IMR-90 (cell line): ENCODE measurements at places on chromosomes 13 and 19.

- DNase-seq: no peak
These were observed 1736.7 kb upstream of the PRR20A start for GRCh38 chr13:55403887-55404487.

- no peak for DNase-seq
These were observed 211.7 kb downstream of the DCT start for GRCh38 chr13:94267581-94268366.

DNA sequence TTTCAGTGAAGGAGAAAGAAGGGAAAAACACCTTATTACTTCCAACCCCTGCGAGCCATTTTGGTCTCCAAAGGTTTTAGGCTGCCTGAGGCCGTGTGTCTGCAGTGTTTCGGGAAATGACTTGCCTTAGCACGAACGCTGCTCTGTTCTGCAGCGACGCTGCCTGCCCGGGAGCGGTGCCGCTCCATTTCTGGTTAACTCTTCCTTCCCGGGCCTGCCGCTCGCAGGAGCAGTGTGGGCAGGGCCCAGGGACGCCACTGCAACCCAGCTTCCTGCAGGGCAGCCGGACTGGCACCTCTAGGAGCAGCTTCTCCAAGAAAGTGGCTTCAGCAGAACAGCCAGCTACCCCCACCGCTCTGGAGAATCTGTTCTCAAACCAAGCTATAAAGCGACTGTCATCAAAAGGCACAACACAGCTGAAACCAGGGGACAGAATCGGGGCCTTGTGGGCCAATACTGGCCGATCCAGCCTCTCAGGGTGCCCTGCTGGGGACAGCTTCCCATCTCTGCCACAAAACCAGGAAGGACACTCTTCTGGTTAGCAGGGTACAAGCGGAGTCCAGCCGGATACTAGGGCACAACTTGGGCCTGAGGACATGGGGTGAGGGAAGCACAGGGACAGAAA, 72.2 kb downstream of the KCTD15 start:
- DNase-seq: no peak

DNA sequence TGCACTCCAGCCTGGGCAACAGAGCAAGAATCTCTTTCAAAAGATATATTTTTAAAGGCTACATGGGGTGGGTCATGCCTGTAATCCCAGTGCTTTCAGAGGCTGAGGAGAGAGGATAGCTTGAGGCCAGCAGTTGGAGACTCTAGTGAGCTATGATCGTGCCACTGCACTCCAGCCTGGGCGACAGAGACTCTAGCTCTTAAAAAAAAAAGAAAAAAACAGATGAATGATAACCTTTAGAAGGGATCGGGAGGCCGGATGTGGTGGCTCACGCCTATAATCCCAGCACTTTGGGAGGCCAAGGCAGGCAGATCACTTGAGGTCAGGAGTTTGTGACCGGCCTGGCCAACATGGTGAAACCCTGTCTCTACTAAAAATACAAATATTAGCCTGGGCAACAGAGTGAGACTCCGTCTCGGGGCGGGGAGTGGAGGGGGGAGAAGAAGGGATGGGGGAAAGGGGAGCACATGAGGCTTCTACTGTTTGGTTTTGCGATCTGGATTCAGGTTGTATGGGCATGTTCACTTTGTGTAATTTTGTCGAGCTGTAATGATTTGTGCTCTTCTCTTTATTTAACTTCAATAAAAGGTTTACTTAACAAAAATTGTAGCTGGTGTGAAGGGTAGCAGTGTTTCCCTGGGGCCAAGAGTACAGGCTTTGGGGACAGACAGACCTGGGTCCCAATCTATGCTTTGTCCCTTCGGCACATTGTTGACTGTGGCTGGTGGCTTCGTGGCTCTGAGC, 1.1 kb upstream of the PSMC4 start:
- DNase-seq: no peak

- DNase-seq: peak; percentile 32
These were observed 47.8 kb downstream of the UBL3 start for GRCh38 chr13:29802621-29803020.

- DNase-seq: no peak
These were observed 169.8 kb downstream of the ATP8A2 start for GRCh38 chr13:25541434-25542123.

- DNase-seq: no peak
These were observed 383.4 kb downstream of the IRS2 start for GRCh38 chr13:109403012-109403421.

- DNase-seq: no peak
These were observed 31.7 kb downstream of the RASA3 start for GRCh38 chr13:114100446-114101357.

DNA sequence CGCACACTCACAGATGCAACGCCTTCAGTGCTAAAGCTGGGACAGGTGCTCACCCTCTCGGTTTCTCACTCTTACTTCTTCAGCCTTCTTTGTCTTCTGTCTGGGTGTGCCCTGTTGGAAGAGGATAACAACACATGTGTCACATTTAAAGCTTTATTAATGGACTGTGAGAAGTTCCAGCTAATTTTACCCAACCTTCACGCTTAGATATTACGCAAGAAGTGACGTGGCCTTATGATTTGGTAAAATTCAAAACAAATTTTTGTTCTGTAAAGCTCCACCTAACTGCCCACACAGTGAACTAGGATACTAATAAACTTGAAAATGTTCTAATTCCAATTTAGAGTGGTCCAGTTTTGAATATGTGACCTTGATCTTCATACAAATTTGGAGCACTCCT, 66.7 kb upstream of the LRCH1 start:
- DNase-seq: no peak

DNA sequence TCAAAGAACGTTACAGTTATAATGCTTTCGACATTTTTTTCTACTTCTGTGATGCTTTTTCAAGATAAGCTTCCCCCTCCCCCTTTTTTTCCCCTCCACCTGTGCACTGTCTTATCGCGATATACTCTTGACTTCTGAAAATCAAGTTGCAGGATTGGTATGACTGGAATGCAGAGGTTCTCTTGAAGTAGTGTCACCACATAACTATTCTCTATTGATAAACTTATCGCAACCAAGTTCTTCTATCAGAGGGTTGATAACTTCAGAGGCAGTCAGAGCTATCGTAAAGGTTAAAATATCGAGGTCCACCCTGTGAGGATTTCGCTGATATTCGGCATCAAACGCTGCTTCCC, 820 bp downstream of the EID2 start:
- DNase-seq: peak; percentile 54

DNA sequence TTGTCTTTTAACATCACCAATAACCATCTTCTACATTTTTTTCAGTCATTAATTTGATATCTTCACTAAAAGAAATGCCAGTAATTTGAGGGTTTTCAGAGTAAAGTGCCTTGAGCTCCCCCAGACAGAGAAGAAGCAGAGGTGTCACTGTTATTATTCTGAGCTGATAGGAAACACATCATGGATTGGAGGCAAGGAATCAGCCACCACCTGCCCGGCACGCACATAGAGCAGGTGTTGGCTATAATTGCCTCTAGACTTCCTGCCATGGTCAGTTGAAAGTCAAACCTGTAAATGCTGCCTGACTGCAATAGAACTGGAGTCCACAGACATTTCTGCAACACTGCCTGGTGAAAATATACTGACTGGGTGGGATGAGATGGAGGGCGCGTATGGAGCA, 776.6 kb downstream of the UQCRFS1 start:
- DNase-seq: no peak

- no peak for DNase-seq
These were observed 1.0 kb downstream of the SPPL2B start for GRCh38 chr19:2329501-2329916.

DNA sequence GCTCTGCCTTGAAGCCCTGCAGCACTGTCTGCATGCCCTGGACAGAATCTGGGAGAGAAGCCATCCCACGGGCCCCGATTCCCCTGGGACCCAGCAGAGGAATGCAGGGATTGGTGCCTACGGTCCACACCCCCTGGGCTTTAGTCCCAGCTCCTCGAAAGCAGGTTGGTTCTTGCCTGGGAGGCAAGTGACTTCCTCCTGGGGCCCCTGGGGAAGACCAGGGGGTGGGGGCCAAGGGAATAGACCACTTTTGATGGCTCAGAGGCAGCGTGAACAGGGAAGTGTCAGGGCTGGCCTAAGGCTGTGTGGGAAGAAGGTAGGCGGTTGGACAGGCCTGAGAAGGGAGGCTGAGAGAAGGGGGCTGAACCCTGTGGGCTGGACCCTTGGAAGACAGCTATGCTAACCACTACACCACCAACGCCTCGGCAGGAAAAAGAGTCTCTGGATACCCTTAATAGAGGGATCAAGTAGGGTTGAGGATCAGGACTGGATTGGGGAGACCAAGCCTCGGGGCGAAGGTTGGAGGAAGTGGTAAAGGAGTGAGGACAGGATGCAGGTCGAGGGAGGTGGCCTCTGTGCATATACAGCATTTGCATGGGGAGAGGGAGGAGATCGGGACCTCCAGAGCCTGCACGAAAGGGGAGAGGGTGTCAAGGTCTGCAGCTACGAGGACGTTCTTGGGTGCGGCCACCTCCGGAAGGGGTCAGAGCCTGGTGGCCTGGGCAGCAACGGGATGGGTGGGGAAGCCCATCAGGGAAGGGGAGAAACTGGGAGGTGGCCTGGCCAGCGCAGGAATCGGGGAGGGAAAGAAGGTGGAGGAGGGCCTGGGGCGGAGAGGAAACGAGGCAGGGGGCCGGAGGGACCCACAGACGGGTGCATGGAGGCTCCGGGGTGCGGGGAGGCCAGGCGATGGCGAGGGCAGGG, 709 bp downstream of the DPP9 start:
- DNase-seq: peak; percentile 53

DNA sequence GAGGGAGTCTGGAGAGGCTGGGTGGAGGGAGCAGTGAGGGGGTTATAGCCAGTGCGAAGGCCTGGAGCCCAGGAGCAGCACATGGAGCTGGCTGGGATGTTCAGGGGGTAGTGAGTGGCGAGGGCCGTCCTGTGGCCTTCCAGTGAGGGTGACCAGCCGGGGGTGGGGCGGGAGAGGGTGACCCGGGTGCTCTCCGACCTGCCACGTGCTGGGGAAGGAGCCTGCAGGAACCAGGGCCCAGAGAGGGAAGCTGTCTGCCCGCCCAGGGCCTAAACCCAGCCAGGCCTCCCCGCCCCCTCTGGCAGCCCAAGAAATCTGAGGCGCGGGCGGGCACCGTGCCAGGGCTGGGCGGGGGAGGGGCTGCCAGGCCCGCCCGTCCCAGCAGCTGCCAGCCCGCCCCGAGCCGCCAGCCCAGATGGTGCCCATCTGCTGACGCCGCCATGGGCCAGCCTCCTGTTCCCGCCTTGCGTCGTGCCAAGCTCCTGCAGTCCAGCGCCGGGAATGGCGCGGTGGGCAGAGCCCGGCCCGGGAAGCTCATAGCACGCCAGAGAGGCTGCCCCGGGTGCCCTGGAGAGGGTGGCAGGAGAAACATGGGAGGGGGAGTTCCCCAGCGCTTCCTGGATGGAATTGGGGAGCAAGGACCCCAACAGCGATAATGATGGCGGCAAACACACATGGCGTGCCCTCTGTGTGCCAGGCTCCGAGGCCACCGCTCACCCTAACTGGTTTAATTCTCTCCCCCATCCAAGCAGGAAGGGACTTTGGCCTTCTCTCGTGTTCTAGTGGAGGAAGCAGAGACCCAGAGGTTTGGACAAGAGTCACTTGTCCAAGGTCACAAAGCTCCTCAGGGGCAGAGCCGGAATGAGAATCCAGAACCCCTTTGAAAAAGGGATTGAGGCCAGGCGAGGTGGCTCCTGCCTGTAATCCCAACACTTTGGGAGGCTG, 21.5 kb downstream of the NFIC start:
- DNase-seq: peak; percentile 39

DNA sequence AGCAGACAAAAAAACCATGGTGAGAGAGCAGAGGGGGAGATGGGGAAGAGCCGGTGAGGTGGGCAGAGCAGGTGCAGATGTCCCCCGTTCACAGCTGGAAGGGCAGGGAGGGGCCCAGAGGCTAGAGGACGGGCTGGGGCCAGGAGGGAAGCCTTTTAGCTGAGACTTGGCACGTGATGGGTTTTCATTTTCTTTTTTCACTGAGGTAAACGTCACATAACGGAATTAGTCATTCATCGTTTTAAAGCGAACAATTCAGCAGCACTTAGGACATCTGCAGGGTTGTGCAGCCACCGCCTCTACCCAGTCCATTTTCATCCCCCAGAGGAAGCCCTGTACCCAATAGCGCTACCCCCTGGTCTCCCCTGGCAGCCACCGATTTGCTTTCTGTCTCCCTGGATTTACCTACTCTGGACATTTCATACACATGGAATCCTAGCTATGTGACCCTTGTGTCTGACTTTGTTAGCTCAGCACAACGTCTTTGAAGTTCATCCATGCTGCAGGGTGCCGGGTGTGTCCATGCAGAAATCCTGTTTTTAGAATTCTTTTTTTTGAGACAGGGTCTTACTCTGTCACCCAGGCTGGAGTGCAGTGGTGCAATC, 16.0 kb upstream of the EMC10 start:
- peak; percentile 50 for DNase-seq

- DNase-seq: peak; percentile 26
These were observed 24.3 kb downstream of the COLGALT1 start for GRCh38 chr19:17579661-17580244.

DNA sequence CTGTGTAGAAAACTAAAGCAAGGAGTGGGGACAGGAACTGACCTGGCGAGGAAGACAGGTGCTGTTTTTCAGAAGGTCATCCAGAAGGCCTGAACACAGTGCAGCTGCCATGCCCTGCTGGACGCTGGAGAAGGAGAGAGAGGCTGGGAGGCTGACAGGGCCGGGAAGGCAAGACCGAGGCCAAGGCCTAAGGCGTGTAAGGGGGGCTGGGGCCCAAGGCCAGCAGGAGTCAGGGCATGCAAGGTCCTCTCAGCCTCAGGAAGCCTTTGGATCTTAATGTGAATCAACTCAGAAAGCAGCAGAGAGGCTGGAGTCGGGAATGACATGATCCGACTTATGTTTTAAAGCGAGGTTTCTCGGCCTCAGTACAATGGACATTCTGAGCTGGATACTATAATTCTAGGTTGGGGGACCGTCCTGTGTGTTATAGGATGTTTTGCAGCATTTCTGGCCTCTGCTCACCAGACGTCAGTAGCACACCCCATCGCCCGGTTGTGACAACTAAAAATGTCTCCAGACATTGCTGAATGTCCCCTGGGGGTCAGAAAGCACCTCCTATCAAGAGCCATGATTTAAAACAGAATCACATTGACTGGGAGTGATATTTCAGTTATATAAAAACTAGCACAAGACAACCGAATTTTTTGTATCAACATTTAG, 530.4 kb downstream of the MYO16 start:
- DNase-seq: no peak

- no peak for DNase-seq
These were observed 16.0 kb downstream of the GNA15 start for GRCh38 chr19:3151563-3152418.

DNA sequence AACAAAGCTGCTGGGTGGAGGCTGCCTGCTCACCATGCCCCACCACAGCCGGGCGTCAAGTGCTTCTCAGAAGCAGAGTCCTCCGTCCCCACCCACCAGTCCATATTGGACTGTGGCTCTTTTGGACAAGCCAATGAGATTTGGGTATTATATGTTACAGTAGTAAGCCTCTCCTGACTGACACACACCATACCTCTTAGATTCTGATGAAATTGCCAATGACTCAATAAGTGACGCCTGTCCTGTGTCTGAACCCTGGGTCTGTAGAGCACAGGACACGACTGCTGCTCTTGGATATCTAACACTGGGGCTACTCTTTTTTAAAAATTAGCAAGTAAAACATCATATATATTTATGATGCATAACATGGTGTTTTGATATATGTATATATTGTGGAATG, 44.8 kb upstream of the UBAC2 start:
- DNase-seq: no peak

- DNase-seq: no peak
These were observed 64.2 kb upstream of the UBL3 start for GRCh38 chr13:29914581-29914980.
